ENCODE measurements at places on chromosomes 6 and 20.

DNA sequence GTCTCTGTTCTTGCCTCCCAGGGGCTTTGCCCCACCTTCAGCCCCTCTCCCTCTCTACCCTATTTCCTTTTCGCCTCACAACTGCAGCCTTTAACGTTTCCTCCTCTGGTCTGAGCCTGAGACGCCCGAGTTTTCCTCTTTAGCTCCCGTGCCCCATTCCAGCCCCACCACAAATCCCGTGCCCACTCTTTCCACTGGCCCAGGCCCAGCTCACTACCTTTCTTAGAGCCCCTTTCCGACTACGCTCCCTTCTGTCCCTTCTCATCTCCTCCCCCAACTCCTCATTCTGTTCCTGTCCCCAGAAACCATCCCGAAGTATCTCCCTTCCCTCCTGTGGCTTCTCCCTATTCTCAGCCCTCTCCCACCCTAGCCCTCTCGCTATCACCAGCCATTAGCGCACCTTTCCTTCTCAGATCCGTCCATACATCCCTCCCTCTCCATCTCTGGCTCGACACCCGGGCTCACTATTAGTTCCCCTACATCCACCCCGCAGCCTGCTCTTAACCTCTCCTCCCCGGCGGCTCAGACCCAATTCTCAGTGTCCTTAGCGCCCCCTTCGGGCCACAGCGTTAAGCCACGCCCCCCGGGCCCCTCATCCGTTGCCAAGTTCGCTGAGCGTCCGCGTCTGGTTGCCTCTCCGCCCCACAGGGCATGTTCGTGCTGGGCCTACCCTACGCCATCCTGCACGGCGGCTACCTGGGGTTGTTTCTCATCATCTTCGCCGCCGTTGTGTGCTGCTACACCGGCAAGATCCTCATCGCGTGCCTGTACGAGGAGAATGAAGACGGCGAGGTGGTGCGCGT lies 2.7 kb downstream of the SLC32A1 start:
- DNase-seq = peak; percentile 34

DNA sequence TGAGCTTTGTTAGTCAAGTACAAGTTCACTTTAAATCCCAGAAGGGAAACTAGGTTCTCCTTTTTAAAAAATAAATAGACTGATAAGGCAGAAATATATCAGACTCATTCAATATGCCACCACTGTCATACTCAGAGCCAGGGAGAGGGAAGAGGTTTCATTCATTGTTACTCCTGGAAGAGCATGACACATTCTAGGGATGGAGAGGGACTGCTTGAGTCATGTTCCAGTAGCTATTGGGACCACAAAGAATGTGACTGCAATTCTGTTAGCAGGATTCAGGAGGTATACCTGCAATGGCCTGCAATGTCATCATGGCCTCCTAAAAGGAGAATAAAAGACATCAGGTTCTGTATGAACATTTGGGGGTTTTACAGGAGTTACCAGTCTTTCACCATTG lies 167.6 kb downstream of the TFAP2B start:
- DNase-seq = no peak

- no peak for DNase-seq
These were observed 58.0 kb downstream of the SLC35D3 start for GRCh38 chr6:136980070-136980469.

- DNase-seq = no peak
These were observed 42.6 kb downstream of the RNF144B start for GRCh38 chr6:18429655-18430297.

DNA sequence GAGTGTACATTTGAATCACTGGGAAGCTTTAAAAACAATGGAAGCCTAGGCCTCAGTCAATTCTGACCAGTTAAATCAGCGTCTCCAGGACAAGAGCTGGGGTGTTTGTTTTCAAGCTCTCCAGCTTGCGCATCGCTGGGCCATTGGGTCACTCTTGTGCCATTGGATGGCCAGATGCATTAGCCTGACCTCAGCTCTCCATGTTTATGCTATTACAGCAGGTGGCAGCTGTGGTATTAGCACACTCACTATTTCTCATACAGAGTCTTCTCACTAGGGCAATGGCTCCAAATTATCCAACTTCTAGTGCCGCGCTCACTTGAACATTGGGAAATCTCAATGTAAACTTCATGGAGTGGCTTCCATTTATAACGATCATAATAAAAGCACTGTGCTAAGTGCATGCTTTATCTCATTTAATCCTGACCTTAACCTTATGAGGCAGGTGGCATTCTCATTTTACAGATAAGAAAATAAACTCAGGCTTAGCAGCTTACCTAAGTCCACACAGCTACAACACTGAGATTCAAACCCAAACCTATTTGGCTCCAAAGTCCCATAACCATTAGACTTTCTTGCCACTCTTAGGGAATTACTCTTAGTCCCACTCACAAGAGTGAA lies 108.8 kb downstream of the PPP1R14C start:
- no peak for DNase-seq

GRCh38 chr20:44594730-44595129 lies 12.4 kb downstream of the PKIG start:
- no peak for DNase-seq
